CMK (cell line): ENCODE measurements at places on chromosomes 12 and 14.

DNA sequence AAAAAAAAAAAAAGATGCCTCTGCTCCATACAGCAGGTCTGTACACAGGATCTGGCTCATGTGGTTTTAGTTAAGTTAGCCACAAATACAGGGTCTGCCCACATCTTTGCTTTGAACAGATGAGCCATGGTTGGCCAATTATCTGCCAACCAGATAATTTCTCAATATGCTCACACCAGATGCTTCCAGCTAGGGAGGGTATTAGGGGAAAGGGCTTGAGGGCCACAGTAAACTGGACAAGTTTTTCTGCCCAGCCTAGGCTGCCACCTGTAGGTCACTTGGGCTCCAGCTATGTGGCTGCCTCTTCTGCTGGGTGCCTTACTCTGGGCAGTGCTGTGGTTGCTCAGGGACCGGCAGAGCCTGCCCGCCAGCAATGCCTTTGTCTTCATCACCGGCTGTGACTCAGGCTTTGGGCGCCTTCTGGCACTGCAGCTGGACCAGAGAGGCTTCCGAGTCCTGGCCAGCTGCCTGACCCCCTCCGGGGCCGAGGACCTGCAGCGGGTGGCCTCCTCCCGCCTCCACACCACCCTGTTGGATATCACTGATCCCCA is 776 bp downstream of the RDH5 start:
- DNase-seq, result no peak

GRCh38 chr14:38127356-38127755 is 80.3 kb upstream of the SSTR1 start:
- no peak for DNase-seq

GRCh38 chr12:65740873-65741600 is 83.2 kb upstream of the HMGA2 start:
- no peak for DNase-seq

DNA sequence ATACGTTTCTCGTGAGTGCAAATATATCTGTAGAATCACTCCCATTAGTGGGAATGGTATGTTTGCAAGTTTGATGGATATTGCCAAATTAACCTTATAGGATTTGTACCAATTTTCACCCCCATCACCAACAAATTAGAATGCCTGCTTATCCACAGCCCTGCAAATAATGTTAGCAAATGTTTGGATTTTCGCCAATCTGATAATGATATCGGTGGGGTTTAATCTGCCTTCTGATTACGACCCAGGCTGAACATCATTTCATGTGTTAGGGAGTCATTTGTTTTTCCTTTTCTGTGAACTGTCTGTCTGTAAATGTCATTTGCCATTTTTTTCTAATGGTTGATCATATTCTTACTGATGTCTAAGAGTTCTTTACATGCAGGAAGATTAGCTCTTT is 4.1 kb upstream of the DAZAP2 start:
- DNase-seq, result no peak

- no peak for DNase-seq
Measured at GRCh38 chr12:67854351-67854750, 134.9 kb upstream of the IFNG-AS1 start.

GRCh38 chr14:88871429-88871828 is 47.0 kb downstream of the TTC8 start:
- DNase-seq, result no peak

GRCh38 chr14:23432102-23432925 is 3.1 kb downstream of the MYH7 start:
- DNase-seq, result no peak

DNA sequence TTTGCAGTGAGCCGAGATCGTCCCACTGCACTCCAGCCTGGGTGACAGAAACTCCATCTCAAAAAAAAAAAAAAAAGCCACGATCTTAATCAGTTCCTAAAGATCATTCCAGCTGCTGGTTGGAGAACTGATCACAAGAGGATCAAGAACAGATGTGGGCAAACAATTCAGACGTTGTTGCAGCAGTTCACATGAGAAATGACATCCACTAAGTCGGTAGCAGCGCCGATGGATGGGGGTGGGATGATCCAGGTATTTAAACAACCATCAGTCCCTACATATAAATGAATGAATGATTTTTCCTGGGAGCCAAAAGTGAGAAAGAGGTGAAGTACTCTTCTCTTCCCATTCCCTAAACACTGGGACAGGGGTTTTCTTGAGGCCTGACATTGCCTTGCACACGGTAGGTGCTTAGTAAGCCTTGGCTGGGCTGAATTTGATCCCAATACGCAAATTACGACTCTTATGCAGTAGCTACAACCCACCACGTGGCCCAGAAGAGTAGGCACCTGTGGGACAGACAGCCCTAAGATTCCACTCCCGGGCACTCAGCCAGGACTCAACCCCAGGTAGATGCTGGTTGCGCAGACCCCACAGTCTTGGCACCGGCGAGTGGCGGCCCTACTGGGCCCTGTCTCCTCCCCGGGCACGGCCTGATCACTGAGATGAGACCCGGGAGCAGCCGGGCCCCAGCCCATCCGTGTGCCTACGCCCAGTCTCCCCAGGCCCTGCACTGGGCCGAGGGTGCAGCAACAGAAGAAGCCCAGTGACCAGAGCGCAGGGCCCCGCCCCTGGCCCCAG is 565 bp downstream of the SPRYD3 start:
- no peak for DNase-seq

DNA sequence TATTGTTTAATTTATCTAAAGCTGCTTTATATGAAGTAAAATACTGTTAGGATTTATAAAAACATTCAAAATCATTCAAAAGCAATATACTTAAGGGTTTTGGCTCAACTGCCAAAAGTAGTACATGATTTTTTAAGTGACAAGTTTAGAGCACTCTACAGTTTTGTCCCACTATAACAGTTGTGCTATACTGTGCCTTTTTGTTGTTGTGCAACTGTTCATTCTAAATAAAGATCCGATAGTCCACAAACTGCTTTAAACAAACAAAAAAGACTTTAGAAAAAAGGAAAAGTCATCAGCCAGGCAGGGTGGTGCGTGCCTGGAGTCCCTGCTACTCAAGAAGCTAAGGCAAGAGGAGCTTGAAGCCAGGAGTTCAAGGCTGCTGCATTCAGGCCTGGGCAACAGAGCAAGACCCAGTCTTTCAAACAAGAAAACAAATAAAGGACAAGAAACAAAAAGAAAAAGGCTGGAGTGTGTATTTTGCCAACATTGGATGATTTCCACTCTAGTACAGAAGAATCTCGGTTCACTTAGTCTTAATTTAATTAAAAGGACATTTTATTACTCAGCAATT is 7.3 kb downstream of the C2CD5 start:
- no peak for DNase-seq

- no peak for DNase-seq
Measured at GRCh38 chr14:103736546-103737431, 21.2 kb downstream of the ZFYVE21 start.
